ENCODE measurements at places on chromosomes 16 and 17.

DNA sequence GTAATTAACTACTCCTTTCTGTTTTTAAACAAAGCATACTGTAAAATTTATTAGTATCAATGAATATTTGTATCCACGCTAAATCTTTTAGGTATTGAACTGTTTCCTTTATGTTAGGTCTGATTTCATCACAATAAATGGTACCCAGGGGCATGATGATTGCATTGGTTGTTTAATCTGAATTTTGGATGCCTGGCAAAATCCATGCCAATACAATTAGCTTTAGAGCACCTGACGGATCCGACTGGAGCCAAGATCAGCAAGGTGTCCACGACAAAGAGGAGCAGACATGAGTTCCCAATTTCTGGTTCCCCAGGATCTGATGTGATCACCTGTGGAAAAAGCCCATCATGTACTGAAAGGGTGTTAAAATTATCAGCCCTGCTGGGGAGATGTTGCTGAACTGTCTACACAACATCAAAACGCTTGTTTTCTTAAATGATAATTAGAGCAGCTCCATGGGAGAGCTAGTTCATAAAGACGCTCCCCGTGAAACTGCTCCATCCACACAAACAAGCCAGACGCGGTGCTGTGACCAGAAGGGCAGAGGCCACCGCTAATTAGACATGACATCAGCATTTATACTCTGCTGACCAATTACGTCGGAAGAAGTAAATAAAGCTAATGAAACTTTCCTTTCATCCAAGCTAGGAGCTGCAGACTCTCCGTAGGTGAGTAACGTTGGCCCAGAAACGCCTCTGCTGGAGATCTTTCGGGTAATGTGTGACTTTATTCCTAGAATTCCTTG, 151.7 kb downstream of the CPPED1 start:
- DNase-seq, result no peak

DNA sequence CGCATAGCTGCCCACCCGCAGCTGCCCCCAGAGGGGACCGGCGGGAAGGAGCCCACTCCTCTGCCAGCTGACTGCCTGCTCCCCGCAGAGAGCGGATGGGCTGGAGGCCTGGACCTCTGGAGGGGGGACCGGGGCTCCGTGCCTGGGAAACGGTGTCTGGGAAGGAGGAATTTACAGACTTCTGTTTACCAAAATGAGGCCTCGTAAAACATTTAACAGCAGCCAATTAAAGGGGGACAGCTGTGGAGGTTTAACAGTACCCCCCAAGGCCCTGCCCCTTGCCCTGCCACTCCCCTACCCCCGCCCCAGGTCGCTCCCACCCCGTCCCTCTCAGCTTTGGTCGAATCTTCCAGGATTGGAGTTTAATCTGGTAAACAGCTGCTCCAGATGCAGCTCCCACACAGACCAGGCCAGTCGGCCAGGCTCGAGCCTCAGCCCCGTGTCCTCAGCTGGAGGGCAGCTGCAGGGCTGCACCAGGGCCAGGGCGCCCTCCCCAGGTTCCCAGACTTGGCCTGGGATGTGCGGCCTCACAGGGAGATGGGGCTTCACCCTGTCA, 41.1 kb downstream of the BAHCC1 start:
- DNase-seq, result no peak

DNA sequence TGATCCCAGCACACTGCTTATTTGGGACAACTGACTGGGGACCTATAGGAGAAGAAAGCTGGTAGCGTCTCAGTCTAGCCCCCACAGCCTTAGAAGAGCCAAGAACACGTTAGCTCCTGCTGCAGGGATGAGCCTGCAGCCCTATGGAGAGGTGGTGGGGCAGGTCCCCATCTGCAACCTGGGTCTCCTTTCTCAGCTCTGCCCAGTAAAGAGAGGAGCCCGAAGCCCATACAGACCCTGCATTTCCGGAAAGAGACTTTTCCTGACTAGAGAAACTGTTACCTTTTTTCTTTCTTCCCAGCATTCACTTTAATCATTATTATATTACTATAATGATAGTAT, 788 bp downstream of the METTL22 start:
- no peak for DNase-seq

- DNase-seq, result no peak
Observed at GRCh38 chr17:75566834-75567233, 20.8 kb upstream of the MYO15B start.

GRCh38 chr16:82655072-82655714, 28.4 kb downstream of the CDH13 start:
- peak; percentile 81 for DNase-seq

- DNase-seq, result no peak
Observed at GRCh38 chr16:19876501-19877059, 8.1 kb downstream of the GPRC5B start.

- no peak for DNase-seq
Observed at GRCh38 chr16:82344157-82344556, 174.1 kb upstream of the MPHOSPH6 start.

GRCh38 chr16:1773703-1774447, 941 bp upstream of the MRPS34 start:
- no peak for DNase-seq

DNA sequence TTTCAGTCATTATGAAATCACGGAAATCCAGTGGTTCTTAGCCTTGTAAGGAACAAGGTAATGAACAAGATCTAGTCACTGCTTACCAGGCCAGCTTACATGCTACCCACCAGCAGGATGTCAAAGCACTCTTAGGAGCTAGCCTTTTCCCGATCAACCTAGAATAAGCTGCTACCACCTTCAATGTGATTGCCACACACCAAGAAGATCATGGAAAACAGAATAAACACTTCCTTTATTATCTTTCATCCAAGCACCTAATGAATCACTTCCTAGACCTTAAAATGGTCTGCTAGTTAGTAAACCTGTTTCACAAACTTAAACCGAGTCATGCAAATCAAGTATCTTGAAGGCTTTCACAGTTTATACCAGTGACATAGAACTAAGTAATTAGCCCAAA, 5.0 kb downstream of the BBS2 start:
- DNase-seq, result no peak

- DNase-seq, result no peak
Observed at GRCh38 chr17:72404872-72405271, 284.1 kb downstream of the SOX9 start.

- no peak for DNase-seq
Observed at GRCh38 chr17:29591146-29591736, 1.7 kb upstream of the ANKRD13B start.

DNA sequence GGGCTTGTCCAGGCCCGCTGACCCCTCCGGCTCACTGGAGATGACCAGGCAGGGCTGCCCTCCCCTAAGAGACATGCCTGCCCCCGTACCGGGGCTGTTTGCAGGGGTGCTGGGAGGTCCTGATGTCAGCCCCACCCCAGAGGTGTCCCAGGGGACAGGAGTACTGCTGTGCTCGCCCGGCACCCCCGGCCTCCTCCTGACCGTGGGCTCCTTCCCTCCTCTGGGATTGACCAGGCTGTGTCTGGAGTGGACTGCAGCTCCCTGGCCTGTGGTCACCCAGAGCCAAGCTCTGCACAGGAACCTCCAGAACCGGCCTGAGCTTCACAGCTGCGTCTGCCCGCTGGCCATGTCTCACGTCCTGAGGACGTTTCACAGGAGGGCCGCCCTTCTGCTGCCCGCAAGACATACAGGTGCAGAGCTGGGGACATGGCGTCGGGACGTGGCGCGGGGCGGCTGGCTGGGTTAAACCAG, 53.2 kb downstream of the LMF1 start:
- no peak for DNase-seq

- no peak for DNase-seq
Observed at GRCh38 chr16:48064971-48065370, 90.8 kb downstream of the ABCC12 start.

DNA sequence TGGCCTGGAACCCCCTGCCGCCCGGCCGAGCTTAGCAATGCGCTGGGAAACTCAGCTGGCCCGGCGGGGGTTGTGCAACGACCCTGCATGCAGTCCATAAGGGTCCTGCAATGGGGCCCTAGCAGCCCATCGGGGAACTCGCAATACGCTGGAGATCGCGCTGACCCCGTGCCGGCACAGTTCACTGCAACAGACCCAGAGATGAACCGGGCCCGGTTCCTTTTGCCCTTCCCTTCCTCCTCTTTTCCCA, 375 bp downstream of the SLC25A11 start:
- DNase-seq, result no peak

DNA sequence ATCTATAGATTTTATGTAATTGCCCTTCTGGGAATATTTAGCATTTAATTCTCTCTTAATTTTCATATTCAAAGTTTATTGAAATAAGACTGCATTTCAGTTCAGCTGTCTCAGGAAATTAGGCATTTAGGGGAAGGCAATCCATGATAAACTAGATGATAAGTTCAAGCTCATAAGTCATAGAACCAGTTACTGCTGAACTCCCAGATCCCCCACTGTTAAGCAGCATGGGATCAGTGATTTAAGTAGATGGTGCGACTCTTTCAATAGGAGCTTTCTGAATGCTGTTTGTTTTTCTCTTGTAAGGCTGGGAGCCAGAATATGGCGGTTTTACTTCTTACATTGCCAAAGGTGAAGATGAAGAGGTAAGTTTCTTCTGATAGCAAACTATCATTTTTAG, 23.8 kb downstream of the OGFOD1 start:
- DNase-seq, result no peak

DNA sequence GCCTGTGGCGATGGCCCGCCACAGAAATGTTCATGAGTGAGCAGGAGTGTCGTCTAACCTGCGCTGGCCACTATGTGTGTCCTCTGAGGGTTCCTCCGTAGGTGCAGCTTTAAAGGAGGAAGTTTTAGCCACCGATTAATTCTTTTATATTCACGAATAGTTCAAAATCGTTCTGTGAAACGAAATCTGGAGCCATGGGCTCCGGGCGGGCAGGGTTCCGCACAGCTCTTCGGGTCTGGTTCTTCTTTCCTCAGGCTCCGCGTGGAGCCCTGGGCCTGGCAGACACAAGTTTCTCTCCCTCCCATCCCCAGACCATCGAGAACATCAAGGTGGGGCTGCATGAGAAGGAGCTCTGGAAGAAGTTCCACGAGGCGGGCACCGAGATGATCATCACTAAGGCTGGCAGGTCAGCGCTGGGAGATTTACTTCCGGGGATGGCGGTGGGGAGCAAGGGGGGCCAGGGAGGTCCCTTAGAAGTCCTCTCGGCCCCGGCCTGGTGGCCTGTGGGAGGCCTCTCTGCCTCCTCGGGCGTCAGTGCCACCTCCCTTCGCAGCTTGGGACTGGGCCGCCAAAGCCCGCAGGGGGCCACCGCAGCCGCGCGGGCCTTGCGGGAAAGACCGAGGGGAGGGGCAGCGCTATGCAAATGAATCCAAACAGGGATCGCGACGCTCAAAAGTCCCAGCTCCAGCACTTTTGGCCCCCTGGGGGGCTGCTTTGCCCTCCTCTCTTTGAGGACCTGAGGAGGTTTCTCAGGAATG, 5.2 kb downstream of the TBX4 start:
- no peak for DNase-seq

- DNase-seq, result no peak
Observed at GRCh38 chr17:48960834-48961515, 7.4 kb downstream of the GIP start.

- no peak for DNase-seq
Observed at GRCh38 chr17:75147878-75148546, 6.3 kb downstream of the JPT1 start.

DNA sequence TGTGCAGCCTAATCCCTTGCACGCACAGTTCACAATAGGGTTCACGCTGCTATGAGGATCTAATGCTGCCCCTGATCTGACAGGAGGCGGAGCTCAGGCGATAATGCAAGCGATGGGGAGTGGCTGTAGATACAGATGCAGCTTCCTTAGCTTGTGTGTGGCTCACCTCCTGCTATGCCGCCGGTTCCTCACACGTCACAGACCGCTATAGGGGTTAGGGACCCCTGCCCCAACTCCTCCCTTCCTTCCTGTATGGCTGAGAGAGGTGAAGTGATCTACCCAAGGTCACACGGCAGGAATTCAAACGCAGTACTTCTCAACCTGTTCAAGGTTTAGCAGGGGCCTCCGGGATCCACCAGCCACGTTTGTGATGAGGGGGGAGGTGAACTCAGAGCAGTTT, 13.4 kb upstream of the PLLP start:
- no peak for DNase-seq

DNA sequence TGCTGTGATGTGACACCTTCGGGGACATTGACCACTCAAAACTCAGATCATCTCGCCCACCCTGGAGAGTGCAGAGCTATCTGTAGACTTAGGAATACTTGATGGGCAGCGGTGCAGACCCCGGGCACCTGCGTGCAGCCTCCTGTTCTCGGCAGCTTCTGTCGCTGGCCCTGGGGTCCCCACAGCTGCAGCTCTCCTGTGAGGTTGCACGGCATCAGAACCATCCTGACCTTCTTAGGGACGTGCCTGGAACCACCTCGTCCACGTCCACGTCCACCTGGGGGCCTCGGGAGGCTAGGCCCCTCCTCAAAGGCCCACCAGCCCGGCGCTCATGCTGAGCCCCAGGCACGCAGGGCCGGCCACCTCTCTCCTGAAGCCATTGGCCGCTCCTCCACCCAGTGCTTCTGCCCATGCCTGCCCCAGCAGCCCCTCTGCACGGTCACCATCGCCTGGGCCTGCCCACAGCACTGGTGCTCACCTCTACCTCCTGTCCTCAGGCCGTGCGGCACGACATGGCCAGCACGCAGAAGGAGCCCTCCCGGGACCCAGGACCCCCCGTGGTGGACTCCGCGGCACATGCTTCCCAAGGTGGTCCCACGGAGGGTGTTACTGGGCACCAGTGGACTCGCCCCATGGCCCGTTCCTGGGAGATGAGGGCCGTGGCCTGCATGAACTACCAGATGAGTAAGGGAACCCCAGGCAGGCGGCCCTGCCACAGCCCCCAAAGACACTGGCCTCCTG, 2.3 kb upstream of the WFIKKN1 start:
- no peak for DNase-seq

DNA sequence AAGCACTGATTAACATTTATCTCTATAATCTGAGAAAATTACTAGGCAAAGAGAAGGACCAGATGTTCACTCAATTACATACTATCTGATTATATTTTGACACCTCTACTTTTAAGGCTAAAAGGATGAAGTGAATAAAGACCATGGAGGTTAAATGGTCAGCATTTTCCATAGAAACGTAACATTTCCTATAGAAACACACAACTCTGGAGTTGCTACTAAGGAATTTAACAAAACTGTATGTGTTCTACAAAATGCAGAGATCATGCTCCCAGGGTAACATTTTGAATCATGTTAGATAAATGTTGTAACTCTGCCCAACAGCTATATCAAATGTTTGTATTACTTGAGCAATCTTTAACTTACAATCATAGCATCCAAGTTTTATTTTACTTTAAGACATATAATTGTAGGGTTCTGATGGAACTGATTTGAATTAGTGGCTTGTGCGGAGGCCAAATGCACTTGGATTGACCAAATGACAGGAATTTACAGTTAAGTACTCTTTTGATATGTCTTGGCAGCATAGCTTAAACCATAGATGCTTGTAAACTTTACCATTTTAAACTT, 97.7 kb downstream of the RPGRIP1L start:
- DNase-seq, result no peak
